ENCODE measurements at places on chromosomes 2 and 18.
A peak's percentile ranks its signal among the peaks of the same experiment; 100 is the strongest.

DNA sequence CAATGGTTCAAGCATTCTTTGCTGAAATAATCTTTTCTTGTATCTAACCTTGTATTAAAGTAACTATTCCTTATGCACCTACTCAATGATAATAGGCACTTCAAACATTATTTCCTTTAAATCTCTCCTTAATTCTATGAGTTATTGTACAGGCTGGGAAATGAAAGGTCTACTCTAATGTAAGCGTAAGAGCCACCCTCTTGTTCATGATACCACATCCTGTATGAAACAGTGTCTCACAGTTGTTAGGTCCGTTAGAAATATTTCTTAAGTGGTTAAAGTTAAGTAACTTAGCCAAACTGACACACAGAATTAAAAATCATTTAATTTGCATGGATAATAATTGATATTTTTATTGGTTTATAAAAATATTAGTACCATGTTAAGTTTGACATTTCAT lies 162.5 kb upstream of the RPRM start:
- no peak for DNase-seq
- no peak overlapping the region for H3K4me3 ChIP-seq
- H3K27me3 ChIP-seq = no peaks in the 10 kb centered on the region
- no peaks in the 10 kb centered on the region for H3K36me3 ChIP-seq
- H3K27ac ChIP-seq = no peak overlapping the region
- no peaks in the 10 kb centered on the region for H3K4me1 ChIP-seq

GRCh38 chr18:55862693-55863390 lies 274.9 kb upstream of the TCF4 start:
- H3K36me3 ChIP-seq = no peaks in the 10 kb centered on the region
- no peak overlapping the region for H3K27ac ChIP-seq
- H3K4me3 ChIP-seq = no peak overlapping the region
- H3K27me3 ChIP-seq = no peaks in the 10 kb centered on the region
- no peaks in the 10 kb centered on the region for H3K4me1 ChIP-seq

DNA sequence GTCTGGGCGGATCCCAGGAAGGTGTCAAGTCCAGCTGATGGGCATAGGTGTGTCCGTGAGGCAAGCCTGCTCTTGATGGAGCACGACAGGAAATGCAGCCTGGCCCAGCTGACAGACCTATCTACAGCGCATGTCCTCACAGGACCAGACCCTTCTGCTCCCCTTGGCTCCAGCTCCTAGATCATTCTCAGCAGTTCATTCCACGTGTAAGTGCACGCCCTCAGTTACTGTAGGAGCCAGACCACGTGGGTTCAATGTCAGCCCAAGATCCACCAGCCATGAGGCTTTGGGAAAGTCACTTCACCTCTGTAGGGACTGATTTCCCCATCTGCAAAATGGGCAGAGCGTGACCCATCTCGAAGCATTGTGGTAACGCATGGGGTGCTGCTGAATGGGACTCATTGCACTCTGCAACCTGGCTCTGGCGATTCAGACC lies 47.8 kb downstream of the TMEM17 start:
- no peak for DNase-seq
- no peaks in the 10 kb centered on the region for H3K4me1 ChIP-seq
- H3K4me3 ChIP-seq = no peak overlapping the region
- peaks cover 8% of the 10 kb centered on the region for H3K27me3 ChIP-seq

GRCh38 chr2:180823546-180824141 lies 156.8 kb upstream of the UBE2E3 start:
- H3K27ac ChIP-seq = no peak overlapping the region
- no peak overlapping the region for H3K4me3 ChIP-seq
- H3K4me1 ChIP-seq = no peaks in the 10 kb centered on the region

DNA sequence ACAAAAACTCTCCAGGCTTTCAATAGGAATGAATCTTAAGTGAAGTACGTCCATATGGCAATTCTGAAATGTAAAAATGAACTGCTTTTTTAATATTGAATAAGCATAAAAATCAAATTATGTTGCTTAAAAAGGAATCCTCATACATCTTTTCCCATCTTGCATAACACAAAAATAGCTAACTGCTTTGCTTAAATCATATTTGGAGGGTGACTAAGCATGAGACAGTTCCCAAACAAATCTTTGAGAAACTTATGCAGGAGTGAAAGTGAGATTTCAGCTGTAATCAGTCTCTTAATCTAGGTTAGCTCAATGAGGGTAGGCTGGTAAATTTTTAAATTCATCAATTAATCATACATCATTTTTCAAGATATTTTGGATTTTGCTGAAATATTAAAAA lies 111.5 kb downstream of the MBD5 start:
- H3K4me1 ChIP-seq = peaks cover 4% of the 10 kb centered on the region
- no peak overlapping the region for H3K4me3 ChIP-seq
- no peak for DNase-seq
- H3K27me3 ChIP-seq = no peaks in the 10 kb centered on the region
- no peak overlapping the region for H3K27ac ChIP-seq

GRCh38 chr2:232838406-232838874 lies 31.6 kb upstream of the SNORC start:
- H3K27ac ChIP-seq = peak overlapping the region; percentile 78
- peak; percentile 62 for DNase-seq
- H3K27me3 ChIP-seq = no peaks in the 10 kb centered on the region

- H3K27ac ChIP-seq = peak overlapping the region; percentile 80
- H3K27me3 ChIP-seq = peaks cover 4% of the 10 kb centered on the region
- peak overlapping the region; percentile 36 for H3K4me3 ChIP-seq
- H3K4me1 ChIP-seq = peaks cover 56% of the 10 kb centered on the region
- no peaks in the 10 kb centered on the region for H3K36me3 ChIP-seq
Measured at GRCh38 chr2:217086038-217086522, 226.2 kb upstream of the TNP1 start.

- peaks cover 6% of the 10 kb centered on the region for H3K27me3 ChIP-seq
- H3K4me1 ChIP-seq = peaks cover 2% of the 10 kb centered on the region
- no peak for DNase-seq
- H3K4me3 ChIP-seq = no peak overlapping the region
Measured at GRCh38 chr18:55189972-55190371, 230.7 kb upstream of the CCDC68 start.

DNA sequence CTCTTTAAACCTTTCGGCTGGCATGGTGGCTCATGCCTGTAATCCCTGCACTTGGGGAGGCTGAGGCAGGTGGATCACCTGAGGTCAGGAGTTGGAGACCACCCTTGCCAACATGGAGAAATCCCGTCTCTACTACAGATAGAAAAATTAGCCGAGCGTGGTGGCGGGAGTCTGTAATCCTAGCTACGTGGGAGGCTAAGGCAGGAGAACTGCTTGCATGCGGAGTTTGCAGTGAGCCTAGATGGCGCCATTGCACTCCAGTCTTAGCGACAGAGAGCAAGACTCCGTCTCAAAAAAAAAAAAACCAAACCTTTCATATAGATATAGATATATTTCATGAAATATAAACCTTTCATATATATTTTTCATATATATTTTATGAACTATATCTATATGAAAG lies 864.7 kb downstream of the TRIB2 start:
- no peak for DNase-seq
- H3K4me3 ChIP-seq = no peak overlapping the region
- no peaks in the 10 kb centered on the region for H3K36me3 ChIP-seq
- H3K27ac ChIP-seq = no peak overlapping the region
- no peaks in the 10 kb centered on the region for H3K4me1 ChIP-seq
- H3K27me3 ChIP-seq = no peaks in the 10 kb centered on the region

GRCh38 chr2:218278531-218279360 lies 8.4 kb downstream of the PNKD start:
- H3K4me1 ChIP-seq = peaks cover 9% of the 10 kb centered on the region
- no peak overlapping the region for H3K27ac ChIP-seq
- no peaks in the 10 kb centered on the region for H3K27me3 ChIP-seq
- H3K4me3 ChIP-seq = no peak overlapping the region
- H3K36me3 ChIP-seq = peaks cover 17% of the 10 kb centered on the region

- H3K36me3 ChIP-seq = no peaks in the 10 kb centered on the region
- peaks cover 35% of the 10 kb centered on the region for H3K4me1 ChIP-seq
- H3K27ac ChIP-seq = no peak overlapping the region
- no peaks in the 10 kb centered on the region for H3K27me3 ChIP-seq
- DNase-seq = no peak
Measured at GRCh38 chr2:241011751-241012510, 13.5 kb downstream of the SNED1 start.

DNA sequence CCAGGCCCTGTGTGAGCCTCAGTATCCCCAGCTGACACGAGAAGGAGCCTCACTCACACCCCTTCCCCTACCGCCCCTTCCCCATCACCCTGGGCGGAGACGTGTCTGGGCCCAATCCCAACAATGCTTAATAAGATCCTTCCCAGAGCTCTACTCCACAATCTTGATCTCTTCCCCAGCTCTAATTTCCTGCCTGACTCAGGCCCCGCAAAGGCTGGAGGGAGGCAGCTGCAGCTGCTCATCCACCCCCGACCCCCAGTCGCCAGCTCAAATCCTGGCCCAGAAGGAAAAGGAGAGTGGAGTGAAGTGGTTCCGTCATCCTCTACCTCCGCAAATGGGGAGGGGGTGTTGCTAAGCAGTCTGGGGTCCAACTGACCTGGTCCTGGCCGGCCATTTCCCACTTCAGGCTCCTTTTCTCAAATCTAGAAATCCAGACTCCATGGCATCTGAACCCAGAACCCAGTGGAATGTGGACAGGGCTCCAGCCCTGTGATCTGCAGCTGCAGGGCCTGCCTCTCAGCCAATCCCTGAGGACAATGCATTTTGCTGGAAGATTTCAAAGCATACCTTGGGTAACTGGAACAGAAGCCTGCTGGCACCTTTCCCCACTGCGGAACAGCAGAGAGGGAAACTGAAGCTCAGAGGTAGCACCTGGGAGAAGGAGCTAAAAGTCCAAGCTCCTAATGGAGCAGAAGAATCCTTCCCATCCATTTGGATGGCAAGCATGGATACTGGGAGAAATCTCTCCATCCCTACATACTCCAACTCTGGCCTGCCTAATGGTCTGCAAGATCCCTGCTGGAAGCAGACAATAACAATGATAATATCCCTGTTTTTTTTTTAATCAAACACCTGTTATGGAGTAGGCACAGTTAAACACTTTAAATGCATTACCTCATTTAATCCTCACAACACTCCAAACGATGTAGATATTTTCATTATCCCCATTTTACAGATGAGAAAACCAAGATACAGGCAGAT lies 5.6 kb upstream of the TNS1 start:
- no peak overlapping the region for H3K4me3 ChIP-seq
- peaks cover 33% of the 10 kb centered on the region for H3K27me3 ChIP-seq
- H3K4me1 ChIP-seq = peaks cover 18% of the 10 kb centered on the region
- H3K27ac ChIP-seq = no peak overlapping the region

DNA sequence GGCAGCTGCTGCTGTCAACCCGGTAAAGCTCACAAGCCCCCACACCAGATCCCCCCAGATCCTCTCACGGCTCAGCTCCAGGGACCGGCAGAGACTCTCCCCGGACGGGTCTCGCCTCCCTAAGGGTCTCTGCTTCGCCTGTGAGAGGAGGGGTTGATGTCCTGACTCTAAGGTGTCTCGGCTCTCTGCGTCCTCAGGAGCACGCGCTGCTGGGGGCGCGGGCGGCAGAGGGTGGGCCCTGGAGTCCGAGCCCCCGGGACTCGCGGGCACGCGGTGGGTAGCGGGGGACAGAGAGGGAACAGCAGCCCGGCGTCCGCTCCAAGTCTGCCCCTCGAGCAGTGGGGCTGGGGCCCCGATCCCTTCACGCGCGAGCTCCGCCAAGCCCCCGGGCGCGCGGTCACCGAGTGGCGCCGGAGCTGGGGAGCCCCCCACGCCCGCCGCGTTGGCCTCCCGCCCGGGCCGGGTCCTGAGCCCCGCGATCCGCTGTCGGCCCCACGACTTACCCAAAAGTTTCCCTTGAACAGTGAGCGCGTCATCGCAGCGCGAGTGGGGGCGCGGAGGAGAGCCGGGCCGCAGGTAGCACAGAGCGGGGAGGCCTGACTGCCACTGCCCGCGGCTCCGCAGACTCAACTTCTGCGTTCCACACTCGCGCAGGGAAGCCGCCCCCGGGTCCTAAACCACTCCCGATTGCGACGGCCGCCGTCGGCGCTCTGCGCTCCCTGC lies at the start of gene PSTPIP2:
Gene PSTPIP2, minus strand, starts transcription at position 608 of the 723 bp plus-strand sequence. Its CDS starts 72 bp downstream, at position 536.
- peak; percentile 70 for DNase-seq
- H3K27ac ChIP-seq = peak within 1 kb of the TSS; percentile 81
- H3K36me3 ChIP-seq = peaks cover 7% of the 10 kb centered on the region
- peaks cover 45% of the 10 kb centered on the region for H3K4me1 ChIP-seq

GRCh38 chr18:59454909-59455727 lies 96.1 kb upstream of the LMAN1 start:
- no peak for DNase-seq
- H3K4me3 ChIP-seq = no peak overlapping the region
- no peaks in the 10 kb centered on the region for H3K36me3 ChIP-seq

GRCh38 chr2:86311879-86312278 lies 25.5 kb downstream of the REEP1 start:
- H3K36me3 ChIP-seq = no peaks in the 10 kb centered on the region
- no peak overlapping the region for H3K27ac ChIP-seq
- no peaks in the 10 kb centered on the region for H3K27me3 ChIP-seq
- no peak overlapping the region for H3K4me3 ChIP-seq
- DNase-seq = no peak

GRCh38 chr2:55063226-55063625 lies 13.0 kb upstream of the RTN4 start:
- H3K27ac ChIP-seq = no peak overlapping the region
- H3K4me3 ChIP-seq = no peak overlapping the region
- no peak for DNase-seq
- no peaks in the 10 kb centered on the region for H3K36me3 ChIP-seq

DNA sequence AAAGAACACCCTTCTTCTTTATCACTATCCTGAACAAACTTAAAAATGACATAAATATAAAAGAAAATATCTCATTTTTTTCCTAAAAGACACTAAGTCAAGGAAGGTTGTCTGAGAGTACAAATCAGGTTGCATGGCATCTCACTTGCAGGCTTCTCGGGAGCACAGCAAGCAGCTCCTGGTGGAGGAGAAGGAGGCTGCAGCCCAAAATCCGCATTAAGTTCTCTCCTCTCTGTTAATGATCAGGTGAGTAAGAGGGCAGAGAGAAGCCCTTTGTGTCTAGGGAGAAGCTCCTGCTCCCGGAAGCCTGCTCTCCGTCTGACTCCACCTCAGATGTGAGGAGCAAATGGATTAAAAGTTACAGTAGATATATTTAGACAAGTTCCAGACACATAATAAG lies 35.0 kb upstream of the DOK6 start:
- no peaks in the 10 kb centered on the region for H3K36me3 ChIP-seq
- H3K4me1 ChIP-seq = no peaks in the 10 kb centered on the region
- H3K4me3 ChIP-seq = no peak overlapping the region
- H3K27ac ChIP-seq = no peak overlapping the region
- H3K27me3 ChIP-seq = no peaks in the 10 kb centered on the region
- no peak for DNase-seq

GRCh38 chr2:56130463-56131070 lies 53.2 kb upstream of the CCDC85A start:
- H3K27me3 ChIP-seq = peaks cover 2% of the 10 kb centered on the region
- H3K36me3 ChIP-seq = no peaks in the 10 kb centered on the region
- no peak overlapping the region for H3K4me3 ChIP-seq
- H3K4me1 ChIP-seq = no peaks in the 10 kb centered on the region
- no peak overlapping the region for H3K27ac ChIP-seq
- DNase-seq = no peak

DNA sequence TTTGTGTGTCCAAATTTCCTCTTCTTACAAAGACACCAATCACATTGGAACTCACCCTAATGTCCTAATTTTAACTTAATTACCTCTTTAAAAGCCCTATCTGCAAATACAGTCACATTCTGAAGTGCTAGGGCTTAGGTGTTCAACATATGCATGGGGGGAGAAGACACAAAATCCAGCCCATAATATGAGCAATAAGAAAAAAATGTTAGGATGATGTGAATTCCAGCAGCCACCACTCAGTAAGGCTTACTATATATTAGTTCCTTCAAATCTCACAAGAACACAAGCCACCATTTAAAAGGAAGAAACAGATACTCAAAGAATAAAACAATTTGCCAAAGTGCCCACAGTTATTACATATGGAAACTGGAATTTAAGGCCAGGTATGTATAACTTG lies 285.7 kb downstream of the EPHA4 start:
- no peaks in the 10 kb centered on the region for H3K36me3 ChIP-seq
- no peak for DNase-seq
- H3K27me3 ChIP-seq = no peaks in the 10 kb centered on the region
- H3K4me1 ChIP-seq = no peaks in the 10 kb centered on the region
- no peak overlapping the region for H3K4me3 ChIP-seq
